IPS-NIHi11 (cell line): ENCODE measurements at places on chromosomes 5 and 9.

GRCh38 chr5:164002628-164003027 is 497.2 kb downstream of the MAT2B start:
- no peak for DNase-seq

- peak; percentile 19 for DNase-seq
These were observed 390.4 kb downstream of the EBF1 start for GRCh38 chr5:158709279-158709678.

- DNase-seq: no peak
These were observed 331.6 kb upstream of the SLC30A5 start for GRCh38 chr5:68762201-68762600.

DNA sequence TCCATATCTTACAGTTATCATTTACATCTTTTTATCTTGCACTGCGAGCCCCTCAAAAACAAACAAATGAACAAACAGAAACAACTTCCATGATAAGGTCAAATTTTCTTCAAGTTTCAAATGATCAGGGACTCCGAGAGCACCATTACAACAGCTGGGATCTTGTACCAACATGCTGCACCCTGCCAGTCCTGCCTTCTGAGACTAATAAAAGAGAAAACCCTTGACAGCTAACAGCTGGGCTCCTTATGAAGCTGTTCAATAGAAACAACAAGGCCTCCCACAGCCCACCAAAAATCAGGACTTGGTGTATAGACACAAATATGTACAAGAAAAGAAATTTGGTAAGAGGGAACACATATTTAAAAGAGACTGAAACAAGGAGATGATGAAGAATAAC is 985.3 kb upstream of the DMAC1 start:
- no peak for DNase-seq

DNA sequence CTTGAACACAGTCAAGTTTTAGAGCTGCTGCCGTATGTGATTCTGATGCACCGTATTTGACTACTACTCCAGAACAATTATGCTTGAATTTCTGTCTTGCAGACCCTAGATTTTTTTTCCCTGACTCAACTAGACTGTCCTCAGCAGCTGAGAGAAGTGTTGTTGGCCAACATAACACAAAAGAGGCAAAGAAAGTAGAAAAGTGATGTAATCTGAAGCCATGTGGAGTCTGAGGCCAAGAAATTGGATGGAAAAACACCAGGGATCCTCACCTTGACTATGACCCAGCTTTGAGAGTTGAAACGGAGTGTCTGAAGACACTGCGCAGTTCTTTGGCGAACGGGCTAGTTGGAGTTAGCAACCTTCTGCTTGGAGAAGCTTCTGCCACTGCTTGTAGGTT is 36.3 kb upstream of the FGF1 start:
- no peak for DNase-seq
